ENCODE measurements at places on chromosomes 3 and 15.

DNA sequence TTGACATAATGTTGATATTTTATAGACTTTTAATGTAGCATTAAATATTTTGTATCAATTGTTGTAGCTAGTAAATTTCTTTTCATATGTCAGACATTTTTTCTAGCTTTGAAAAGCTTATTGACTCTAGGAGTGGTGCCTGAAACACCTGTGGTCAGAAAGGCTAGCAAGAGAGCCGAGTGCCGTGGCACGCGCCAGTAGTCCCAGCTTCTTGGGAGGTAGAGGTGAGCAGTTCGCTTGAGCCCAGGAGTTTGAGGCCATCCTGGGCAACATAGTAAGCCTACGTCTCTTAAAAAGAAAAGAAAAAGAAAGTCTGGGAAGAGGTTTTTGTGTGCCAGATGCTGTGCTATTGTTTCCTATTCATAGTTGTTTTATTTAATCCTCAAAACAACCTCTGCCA lies 198.2 kb downstream of the FEZF2 start:
- DNase-seq = no peak

DNA sequence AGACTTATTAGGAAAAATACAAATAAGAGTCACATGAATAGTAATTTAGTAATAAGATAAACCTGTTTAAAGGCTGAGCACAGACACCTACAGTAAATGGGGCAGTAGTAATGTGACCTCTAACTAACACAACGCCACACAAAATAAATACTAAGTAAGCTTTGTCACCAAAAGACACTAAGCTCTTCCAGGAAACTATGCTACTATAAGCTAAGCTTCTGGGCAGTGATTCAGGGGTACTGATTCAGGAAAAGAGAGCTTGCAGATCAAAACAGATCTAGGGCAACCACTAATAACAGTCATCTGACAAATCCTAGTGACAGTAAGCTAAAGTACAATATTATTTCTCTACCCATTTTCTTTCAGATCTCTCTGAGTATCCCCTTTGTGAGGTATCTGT lies 68.8 kb downstream of the PLOD2 start:
- DNase-seq = no peak

DNA sequence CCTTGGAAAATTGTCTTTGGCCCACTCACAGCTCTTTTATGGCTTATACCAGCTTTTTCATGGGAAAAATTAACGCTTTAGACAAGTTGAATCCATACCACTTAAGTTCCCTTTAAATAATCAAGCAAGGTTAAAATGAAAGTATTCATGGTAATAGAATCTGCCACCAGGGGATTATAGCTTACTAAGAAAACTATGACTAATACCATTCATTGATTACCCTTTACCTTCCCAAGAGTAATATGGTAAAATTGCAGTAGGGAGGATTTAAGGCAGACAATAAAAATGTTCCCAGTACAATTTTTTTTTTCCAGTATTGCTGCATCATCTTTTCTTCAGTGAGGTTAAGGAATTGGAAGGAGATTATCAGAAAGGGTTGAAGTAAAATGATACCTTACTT lies 641.1 kb upstream of the NAALADL2 start:
- DNase-seq = no peak

GRCh38 chr15:60803059-60803458 lies 324.1 kb upstream of the ICE2 start:
- no peak for DNase-seq

GRCh38 chr3:178787960-178788359 lies 251.7 kb downstream of the KCNMB2 start:
- DNase-seq = no peak

DNA sequence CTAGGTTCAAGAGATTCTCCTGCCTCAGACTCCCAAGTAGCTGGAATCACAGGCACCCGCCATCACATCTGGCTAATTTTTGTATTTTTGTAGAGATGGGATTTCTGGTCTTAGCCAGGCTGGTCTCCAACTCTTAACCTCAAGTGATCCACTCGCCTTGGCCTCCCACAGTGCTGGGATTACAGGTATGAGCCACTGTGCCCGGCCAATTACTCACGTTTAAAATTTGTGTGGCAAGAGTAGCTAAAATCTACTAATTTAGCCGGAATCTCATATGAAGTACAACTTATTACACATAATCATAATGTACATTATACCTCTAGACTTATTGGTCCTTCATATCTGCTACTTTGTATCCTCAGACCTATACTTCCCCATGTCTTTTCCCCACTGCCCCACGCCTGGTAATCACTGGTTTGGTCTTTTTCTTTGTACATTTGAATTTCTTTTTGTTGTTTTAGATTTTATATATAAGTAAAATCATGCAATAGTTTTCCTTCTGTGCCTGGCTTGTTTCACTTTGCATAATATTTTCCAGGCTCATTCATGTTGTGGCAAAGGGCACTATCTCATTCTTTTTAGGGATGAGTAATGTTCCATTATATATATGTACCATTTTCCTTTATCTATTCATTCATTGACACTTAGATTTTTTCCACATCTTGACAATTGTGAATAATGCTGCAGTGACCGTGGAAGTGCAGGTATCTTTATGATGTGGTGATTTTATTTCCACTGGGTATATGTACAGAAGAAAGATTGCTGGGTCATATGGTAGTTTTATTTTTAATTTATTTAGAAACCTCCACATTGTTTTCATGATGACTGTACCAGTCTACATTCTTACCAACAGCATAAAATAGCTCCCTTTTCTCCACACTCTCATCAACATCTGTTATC lies 605.0 kb upstream of the CBLB start:
- DNase-seq = no peak

GRCh38 chr15:47513471-47513870 lies 203.8 kb upstream of the SEMA6D start:
- DNase-seq = no peak

GRCh38 chr15:100199711-100200286 lies 142.0 kb downstream of the ADAMTS17 start:
- no peak for DNase-seq

DNA sequence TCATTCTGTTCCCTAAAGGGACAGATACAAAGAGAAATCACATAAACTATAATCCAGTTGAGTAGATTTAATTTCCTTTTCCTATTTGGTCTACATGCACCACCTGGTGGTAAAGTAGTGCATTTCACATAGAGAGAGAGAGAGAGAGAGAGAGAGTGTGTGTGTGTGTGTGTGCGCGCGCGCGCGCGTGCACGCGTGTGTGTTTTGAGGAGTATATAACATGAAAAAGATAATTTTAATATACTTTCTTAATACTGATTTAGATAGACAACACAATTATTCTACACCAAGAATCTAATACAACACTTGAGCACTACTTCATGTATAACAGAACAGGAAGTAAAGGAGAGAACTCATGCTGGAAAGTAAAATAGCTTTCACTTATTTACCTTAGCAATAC lies 1.1 kb upstream of the FGF7 start:
- DNase-seq = no peak

GRCh38 chr15:81182031-81182755 lies 14.5 kb upstream of the IL16 start:
- DNase-seq = no peak

GRCh38 chr3:197406266-197406665 lies 107.9 kb upstream of the DLG1 start:
- no peak for DNase-seq

GRCh38 chr3:188287762-188288505 lies 134.0 kb downstream of the LPP start:
- DNase-seq = no peak

GRCh38 chr3:141406265-141406664 lies 38.0 kb downstream of the ZBTB38 start:
- DNase-seq = no peak

DNA sequence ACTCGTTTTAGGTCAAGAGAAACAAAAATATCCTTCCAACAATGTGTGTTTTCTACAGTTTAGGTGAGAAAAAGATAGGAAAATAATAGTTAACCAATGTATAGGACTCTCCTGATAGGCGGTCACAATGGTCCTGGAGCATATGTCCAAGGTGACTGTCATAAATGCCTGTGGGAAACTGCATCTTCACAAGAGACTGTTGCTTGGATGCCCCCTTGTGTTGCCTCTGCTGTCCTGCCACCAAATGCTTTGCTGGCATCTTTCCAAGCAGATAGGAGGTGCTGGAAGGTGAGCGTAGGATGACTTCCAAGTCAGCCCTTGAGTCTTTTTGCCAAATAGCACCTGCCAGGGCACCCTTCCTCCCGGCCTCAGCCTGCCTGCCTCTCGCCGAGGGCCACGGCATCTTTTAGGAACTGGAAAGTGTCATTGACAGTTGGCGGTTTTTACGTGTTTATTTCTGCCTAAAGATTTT lies 24.1 kb upstream of the SACM1L start:
- peak; percentile 52 for DNase-seq

DNA sequence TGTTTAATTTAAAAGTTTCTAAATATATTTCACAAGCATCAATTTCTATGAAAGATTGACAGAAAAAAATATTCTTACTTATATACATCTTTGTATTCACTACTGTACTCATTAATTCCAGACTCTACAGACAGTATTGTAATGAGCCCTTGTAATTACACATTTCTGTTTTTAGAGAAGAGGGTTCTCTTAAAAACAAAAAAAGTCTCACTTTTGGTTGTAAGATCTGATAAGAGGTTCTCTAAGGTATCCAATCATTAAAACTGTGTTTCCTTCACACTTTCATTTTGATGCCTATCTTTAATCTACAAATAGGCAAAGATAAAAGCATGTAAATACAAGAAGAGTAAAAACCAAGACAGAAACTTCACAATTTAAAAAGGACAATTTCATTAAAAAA lies 75.6 kb downstream of the FBXL22 start:
- no peak for DNase-seq

- DNase-seq = no peak
Measured at GRCh38 chr3:193768070-193768394, 175.0 kb downstream of the OPA1 start.

GRCh38 chr3:143771258-143771657 lies 77.0 kb downstream of the SLC9A9 start:
- DNase-seq = no peak

GRCh38 chr15:51133140-51133765 lies 38.5 kb upstream of the TNFAIP8L3 start:
- no peak for DNase-seq

DNA sequence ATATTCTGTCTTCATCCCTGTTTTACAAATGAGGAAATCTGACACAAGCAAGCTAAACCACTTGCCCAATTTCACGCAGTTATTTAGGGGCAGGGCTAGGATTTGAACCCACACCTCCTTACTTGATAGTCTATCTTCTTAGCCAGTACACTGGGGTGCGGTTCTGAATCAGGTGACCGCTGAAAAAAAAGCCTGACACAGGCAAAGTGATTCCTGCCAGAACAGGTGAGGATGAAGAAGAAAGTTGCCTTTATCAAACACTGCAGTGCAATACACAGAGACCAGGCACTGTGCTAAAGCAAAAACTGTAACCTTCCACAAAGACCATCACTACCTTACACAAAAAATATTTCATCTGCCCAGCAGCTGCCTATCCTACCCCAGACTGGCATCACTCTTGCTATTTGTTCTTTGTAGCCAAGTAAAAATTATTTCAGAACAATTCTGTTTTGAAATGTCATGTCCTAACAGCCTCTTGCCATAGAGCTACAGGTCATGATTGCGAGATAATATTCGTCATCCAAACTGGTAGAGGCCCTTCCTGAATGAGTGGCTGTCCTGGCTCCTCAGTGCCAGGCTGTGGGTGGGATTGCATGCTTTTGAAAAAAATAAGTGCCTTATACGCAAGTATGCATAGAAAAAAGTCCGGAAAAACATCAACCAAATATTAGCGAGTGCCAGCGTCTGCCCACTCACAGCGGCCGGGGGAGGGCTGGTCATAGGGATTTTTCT lies 142.3 kb upstream of the TPM1 start:
- no peak for DNase-seq

DNA sequence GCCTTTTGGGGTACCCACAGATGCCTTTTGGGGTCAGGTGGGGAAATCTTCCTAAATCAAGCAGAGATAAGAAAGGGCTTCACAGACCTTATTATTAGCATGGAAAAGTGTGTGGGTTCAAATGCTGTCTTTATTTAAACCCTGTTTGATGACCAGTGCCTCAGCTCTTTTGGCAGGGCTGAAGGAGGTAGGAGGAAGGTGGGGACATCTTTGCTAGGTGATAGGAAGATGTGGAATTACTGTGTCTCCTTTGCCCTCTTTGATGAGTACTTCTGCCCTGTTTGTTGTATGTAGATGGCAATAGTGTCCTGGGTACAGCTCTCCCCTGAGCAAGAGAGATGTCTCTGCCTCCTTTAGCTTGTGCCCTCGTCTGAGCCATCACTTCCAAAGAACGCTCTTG lies 333.3 kb upstream of the ROPN1 start:
- DNase-seq = no peak

DNA sequence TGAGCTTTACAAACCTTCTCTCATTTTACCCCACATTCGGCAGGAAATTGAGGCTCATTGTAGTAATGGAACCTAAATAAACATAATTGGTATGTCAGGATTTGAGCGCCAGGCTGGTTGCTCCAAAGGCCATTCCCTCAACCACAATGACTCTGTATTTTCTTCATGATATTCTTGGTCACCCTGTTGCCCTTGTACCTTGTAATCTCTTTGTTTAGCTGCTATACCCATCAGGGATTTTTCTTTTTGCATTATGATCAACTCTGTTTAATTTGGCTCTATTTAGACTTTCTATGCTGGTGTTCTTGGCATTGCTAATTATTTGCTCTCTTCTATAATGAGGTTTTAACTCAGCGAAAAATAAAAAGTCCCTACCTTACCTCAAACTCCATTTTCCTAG lies 29.8 kb downstream of the DUOX2 start:
- DNase-seq = no peak

DNA sequence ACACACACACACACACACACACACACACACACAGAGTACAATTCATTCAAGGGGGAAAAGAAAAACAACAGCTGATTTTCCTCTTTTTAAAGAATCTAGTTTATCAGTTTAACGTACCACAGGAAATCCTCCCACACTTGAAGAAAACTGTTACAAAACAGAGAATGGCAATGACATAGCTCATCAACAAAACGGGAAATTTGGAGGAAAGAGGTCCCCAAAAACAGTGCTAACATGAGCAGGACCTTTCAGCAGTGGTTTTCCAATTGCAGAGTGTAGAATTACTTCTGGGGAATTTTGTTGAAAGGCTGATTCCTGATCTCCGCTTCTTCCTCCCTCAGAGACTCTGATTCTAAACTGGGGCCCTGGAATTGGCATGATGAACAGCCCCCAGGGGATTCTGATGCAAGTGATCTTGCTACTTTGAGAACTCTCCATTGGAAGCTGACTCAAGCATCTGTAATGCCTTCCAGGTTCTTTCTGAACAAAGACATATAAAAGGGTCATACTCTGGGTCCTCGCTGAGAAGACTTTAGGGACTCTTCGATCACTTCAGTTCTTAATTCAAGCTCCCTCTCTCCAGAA lies 442.6 kb upstream of the PROK2 start:
- no peak for DNase-seq

DNA sequence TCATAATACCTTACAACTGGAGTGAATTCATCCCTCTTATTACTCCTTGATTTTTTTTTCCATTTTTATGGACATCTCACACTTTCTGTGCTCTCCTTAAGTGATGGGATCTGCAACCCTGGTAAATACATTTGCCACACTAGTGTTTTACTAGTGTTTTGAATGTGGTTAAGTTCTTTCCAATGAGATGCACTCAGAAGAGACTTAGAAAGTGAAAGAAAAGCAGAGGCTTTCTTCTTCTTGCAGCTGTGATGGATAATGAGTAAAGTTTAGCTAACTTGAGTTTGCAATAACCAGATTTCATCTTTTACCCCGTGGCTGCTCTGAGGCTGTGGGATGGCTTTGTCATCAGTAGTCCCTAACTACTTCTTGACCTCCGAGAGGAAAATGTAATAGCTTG lies 1248.4 kb downstream of the NSUN3 start:
- no peak for DNase-seq

- DNase-seq = no peak
Measured at GRCh38 chr3:45974686-45975085, 20.9 kb downstream of the FYCO1 start.

Measured in activated CD4-positive, alpha-beta T cell treated with anti-CD3 and anti-CD28 coated beads, Interleukin-2, amount 50 U/mL, for 4 hours (primary cell).